DMS79 (cell line): ENCODE measurements at places on chromosomes 6 and 20.

DNA sequence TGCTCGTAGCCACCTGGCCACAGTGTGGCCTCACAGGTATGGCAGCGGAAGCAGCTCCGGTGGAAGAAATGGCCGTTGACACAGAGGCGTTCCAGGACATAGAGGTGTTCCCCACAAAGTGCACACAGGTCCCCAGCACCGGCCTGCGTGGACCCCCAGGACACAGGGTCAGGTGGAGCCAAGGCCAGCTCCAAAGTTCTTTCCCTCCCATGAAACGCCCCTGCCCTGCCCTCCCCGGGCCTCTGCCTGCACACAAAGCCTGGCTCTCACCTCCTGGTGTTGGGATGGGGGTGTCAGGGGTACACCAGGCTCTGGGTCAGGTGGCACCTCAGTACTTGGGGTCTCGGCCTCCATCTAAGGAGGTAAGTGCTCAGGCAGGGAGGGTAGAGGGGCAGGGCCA is 6.6 kb downstream of the SMPD2 start:
- no peak for DNase-seq

DNA sequence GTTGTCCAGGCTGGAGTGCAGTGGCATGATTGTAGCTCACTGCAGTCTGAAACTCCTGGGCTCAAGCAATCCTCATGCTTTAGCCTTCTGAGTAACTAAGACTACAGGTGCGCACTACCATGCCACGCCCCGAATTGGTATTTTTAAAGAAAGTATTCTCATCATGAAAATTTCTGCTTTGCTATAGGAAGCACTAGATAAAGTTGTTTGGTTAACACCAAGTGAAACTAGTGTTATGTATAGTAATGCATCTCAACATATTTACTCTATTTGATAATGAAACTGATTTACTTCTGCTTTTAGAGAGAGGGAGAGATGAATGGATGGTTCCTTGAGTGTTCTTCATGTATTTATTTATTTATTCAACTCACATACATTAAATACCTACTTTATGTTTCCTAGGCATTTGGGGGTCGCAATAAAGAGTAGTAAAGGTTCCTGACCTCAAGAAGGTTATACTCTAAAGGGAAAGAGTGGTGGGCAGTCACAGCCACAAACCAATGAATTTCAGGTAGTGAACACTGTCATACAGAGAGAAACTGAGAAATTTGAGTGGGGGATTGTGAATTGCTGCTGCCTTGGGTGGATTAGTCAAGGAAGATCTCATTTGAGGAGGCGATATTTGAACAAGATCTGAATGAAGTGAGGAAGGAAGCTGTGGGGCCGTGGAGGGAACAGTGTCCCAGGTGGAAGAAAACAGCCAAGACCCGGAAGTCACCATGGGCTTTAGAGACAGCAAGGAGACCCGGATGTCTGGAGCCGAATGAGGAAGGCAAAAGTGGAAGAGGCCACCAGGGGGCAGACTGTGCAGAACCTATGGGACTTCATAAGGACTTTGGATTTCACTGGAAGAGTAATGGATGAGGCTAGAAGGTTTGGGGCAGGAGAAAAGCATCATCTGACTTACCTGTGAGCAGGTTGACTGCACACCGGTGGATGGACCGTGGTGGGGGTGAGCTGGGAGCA is 185.6 kb downstream of the TSHZ2 start:
- DNase-seq: no peak

- no peak for DNase-seq
Measured at GRCh38 chr6:101907356-101908217, 514.1 kb downstream of the GRIK2 start.

DNA sequence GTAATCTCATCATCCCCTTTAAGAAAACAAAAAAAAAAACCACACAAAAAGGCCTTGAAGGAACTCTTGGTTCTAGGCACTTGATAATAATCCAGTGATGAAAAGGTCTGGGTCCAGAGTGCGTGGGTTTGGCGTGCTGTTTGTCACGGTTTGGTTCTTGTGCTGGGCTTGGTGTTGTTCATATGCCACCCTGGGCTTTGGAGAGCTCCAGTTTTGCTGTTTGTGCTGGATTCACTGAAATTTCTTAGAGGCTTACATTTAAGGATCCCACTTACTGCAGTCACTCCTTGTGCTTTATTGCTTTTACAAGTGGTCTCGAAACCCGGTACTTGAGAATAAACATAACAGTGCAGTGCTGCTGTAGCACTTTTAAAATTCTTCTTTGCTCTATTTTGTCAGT is 68.8 kb upstream of the XRN2 start:
- DNase-seq: peak; percentile 86

DNA sequence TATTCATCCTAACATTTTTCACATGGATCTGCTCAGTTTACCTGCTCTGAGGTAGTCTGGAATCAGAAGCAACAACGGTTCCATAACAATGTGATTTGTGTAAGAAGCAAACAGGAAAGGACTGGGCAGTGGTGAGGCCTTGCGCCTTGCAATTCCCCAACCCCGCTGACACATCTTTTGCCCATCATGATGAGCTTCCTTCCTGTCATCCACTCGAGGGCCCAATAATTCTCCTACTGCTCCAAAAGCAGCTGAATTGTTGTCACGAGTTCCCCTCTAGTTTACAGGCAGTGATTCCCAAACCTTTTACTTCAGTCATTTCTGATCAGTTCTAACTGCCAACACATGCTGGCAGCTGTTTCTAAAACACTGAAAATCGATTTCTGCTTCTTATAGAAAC is 22.9 kb downstream of the STX7 start:
- no peak for DNase-seq

GRCh38 chr6:137850816-137851602 is 16.1 kb upstream of the TNFAIP3 start:
- DNase-seq: no peak

- no peak for DNase-seq
Measured at GRCh38 chr20:22515264-22515663, 69.1 kb downstream of the FOXA2 start.

DNA sequence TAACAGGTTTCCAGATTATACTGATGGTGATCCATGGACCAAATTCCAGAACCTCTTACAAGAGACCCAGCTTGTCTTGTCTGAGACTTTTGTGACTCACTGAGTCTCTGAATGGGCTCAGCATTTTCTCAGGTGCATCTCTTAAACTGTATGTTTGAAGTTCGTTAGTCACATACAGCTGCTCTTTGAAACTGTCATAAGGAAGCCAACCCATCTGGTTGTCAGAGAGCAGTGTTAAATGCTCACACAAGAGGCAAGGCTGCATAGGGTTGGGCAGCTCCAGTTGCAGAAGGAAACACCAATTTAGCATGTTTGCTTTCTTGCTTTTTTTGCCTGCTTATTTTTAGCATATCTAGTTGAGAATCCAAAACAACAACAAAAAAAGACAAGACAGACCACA is 47.1 kb downstream of the TRIM27 start:
- no peak for DNase-seq

- DNase-seq: no peak
Measured at GRCh38 chr20:40488401-40488800, 200.6 kb downstream of the MAFB start.

- DNase-seq: peak; percentile 34
Measured at GRCh38 chr20:50491926-50492634, 18.1 kb upstream of the PTPN1 start.

DNA sequence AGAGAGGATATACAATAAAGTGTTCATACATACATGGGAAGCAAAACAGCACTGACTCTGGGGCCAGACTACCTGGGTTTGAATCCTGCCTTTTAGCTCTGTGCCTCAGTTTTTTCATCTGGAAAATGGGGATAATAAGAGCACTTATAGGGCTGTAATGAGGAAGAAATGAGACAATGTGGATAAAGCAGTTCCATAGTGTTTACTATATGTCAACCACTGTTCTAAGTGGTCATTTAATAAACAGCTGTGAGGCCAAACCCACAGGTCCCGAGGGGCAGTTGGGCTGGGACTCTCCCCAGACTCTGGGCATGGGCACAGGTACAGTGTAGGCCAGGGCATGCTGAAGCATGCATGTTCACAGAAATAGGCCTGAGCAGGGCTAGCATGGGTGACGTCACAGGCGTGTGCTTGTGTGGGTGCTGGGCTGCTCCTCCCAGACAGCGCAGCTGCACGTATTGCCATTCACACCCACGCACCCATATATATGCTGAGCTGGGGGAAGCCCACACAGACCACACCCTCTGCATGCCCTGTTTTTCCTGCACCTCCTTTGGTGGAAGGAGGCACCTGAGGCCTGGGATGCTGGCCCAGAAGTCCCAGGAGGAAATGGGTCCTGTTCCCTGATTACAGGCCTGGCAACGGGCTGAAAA is 3.5 kb upstream of the PLCG1 start:
- no peak for DNase-seq

DNA sequence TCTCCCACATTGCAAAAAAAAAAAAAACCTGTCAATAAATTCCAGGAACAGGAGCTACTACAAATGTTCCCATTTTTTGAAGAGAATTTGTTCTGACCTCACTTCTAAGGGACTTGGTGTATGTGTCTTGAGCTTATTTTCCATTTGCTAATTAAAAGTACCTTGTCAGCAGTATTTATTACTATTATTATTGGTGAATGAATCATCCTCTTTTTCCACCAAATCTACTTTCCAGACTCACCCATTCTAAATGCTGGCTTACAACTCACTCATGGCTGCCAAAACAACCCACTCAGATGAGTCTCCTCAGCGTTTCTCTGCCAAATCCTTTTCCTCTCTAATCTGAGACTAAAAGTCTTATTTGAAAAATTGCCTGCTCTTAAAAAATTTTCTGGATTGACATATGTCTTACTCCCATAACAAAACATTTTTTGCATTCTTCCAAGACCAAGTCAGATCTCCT is 33.2 kb upstream of the TASP1 start:
- no peak for DNase-seq

- no peak for DNase-seq
Measured at GRCh38 chr6:42249279-42249678, 31.6 kb upstream of the MRPS10 start.

GRCh38 chr6:92231171-92231701 is 1188.1 kb downstream of the EPHA7 start:
- no peak for DNase-seq

DNA sequence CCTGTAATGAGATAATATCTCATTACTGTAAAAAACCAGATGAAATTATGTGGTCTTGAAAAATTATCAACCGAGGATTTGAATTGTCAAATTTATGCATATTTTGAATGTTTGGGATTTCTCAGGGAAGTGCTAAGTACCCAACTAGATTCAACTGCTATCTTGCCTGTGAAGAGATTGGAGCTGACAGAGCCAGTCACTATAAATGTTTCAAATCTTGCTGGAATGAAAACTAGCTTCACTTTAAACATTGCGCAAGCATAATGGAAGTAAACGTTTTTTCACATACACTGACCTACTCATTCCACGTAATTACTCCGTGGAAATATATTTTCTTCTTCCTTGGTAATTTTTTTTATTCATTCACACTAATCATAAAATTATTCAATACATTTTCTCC is 46.7 kb downstream of the TMEM170B start:
- no peak for DNase-seq

DNA sequence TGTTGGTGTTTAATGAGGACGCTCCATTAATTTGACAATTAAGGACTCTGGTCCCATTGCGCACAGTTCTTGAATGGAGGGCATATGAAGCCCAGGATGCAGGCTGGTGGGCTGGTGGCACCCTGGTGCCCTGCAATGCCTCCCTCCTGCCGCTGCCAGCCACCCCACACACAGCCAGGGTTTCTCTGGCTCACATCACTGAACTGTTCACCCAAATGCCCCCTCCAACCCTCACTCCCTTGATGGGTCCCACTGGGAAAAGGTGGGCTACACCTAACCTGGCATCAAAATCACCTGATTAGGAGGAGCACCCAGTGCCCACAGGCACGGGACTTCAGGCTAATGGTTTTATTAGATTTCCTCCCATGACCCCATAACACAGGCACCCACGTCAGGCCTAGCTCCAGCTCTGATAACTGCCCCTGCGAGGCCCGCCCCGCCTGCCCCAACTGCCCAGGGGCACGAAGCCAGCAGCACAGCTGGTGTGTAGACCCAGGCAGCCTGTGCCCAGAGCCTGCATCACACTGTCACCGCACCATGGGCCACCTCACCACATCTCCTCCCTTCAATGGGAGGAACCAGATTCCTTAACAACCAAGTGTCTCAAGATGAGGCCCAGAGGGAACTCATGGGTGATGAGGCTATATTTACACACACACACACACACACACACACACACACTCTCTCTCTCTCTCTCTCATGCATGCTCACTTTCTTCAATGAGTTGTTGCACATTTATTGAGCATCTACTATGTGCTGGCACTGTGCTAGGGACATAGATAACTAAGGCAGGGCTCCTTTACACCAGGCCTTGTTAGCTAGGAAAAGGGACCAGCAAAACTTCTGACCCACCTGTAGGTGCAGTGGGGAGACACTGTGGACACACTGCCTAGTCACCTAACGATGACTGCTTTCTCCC is 107.3 kb downstream of the NOL4L start:
- no peak for DNase-seq

DNA sequence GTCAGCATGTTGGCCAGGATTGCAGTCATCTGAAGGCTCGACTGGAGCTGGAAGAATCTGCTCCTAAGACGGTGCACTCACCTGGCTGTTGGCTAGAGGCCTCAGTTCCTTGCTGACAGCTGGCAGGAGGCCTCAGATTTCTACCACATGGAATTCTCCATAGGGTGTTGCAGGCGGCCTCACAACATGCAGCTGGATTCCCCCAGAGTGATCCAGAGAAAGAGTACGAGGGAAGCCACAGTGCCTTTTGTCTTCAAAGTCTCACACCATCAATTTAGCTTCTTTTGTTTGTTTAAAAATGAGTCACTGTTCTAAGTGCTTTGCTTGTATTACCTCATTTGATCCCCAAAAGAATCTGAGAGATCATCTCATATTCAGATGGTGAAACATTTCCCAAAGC is 65.5 kb upstream of the FYN start:
- DNase-seq: no peak

DNA sequence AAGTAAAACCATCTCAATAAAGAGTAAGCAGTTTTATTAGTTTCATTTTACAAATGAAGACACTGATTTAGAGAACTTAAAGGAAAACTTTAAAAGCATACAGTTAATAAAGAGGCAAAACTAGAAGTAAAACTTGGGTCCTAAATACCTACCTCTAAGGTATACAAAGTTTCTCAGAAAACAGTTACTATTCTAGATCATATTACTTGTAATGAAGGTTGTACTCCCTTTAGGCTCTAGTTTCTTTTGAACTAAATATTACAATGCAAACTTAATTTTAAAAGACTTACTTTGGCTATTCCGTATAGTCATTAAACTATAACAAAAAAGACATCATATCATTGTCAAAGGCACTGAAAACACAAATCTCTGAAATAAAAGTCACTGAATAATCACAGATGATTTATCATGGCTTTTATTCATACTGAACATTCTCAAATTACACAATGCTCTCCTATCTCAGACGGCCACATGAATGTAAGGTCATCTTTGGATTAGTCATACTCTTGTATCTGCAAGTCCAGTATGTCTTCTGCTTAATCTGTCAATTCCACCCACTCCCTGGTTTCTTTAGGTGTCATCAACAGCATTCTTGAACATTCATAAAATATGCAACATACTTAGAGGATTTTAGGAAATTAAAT is 361.6 kb upstream of the RUNX2 start:
- no peak for DNase-seq

- DNase-seq: no peak
Measured at GRCh38 chr6:62614442-62614841, 328.4 kb upstream of the KHDRBS2 start.
